NCI-H2107 (cell line): ENCODE measurements at places on chromosomes 4 and X.

GRCh38 chrX:111411983-111412382, at the start of gene DCX:
Gene DCX (minus strand): TSS chrX:111412192. CDS start chrX:111410398, 1,794 bp downstream.
- no peak for DNase-seq

DNA sequence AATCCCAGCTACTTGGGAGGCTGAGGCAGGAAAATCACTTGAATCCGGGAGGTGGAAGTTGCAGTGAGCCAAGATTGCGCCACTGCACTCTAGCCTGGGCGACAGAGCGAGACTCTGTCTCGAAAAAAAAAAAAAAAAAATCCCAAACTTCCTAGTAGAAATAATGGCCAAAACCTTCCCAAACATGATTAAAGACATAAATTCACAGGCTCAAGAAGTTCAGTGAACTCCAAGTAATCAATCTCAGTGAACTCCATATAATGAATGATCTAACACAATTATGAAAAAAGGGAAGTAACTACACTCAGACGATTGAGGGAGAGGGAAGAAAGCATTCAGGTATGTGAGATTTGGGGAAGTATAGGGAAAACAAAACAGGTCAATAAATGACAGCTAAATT, 6.5 kb downstream of the FUNDC1 start:
- no peak for DNase-seq

- DNase-seq: no peak
Observed at GRCh38 chrX:148865277-148866210, 365.1 kb downstream of the AFF2 start.

DNA sequence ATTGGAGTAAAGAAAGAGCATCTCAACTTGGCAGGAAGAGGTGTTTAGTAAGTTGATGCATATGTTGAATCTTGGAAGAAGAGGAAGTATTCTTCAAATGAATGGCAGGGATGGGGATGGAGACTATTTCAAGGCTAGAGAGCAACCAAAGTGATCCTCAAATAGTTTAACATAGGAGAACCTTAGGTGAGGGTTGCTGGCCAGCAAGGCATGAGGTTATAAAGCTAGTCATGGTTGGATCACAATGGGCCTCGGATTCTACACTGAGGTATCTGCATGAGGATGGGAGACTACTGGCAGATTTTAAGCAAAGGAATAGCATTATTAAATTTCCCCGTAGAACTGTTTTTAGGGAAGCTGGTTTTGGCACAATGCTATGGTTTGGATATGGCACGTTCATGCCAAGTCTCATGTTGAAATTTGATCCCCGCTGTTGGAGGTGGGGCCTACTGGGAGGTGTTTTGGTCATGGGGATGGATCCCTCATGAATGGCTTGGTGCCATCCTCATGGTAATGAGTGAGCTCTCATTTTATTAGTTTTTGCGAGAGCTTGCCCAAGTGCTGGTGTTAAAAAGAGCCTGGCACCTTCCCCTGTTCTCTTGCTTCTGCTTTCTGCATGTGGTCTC, 41.9 kb upstream of the ETNPPL start:
- no peak for DNase-seq

GRCh38 chr4:8267077-8267476, 2.5 kb upstream of the HTRA3 start:
- peak; percentile 7 for DNase-seq

- no peak for DNase-seq
Observed at GRCh38 chr4:1984406-1985191, 24.2 kb downstream of the NELFA start.

DNA sequence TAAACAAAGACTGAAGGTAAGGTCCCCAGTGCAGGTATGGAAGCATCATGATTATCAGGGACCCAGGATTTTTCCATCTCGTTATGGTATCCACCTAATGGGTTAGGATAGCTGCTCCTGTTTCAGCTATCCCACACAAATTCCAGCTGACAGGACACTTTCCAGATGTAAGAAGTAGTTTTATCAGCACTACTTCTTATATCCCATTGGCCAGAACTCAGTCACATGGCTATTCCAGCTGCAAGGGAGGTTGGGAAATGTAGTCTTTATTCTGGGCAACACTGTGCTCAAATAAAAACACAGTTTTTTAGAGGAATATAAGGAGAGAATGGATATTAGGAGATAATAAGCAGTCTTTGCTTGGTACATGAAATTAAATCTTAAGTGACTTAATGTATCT, 96.7 kb downstream of the SRPX start:
- DNase-seq: no peak

GRCh38 chrX:47097018-47097417, 18.8 kb downstream of the RGN start:
- DNase-seq: no peak

- no peak for DNase-seq
Observed at GRCh38 chr4:57110640-57111511, 691 bp upstream of the IGFBP7 start.

GRCh38 chr4:157372567-157372966, 152.0 kb downstream of the GRIA2 start:
- DNase-seq: no peak

DNA sequence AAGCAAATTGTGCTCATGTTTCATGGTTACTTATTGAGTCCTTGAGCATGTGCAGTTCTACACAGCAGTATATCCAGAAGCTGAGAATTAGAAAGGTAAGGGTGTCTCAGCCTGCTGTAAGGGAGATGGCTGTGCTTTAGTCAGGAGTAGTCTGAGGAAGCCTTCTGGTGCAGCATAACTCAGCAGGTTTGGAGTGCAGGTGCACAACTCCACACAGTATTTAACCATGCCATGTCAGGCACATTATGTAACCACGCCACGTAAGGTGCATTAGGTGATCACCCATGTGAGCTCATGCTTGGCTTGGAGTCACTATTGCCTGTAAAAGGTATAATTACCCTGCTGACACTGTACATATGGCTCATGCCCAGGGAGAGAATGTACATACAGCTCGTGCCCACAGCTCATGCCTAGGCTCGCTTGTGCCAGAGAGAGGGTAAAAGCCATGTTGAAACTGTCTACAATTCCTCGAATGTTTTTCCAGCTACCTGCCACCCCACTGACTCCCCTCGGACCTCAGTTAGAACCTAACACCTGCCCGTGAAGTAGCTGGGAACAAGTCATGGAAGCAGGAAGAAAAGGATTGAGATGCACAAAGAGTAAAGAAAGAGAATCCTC, 37.8 kb downstream of the UCHL1 start:
- no peak for DNase-seq

- DNase-seq: no peak
Observed at GRCh38 chr4:163911891-163912290, 417.4 kb downstream of the TMA16 start.

DNA sequence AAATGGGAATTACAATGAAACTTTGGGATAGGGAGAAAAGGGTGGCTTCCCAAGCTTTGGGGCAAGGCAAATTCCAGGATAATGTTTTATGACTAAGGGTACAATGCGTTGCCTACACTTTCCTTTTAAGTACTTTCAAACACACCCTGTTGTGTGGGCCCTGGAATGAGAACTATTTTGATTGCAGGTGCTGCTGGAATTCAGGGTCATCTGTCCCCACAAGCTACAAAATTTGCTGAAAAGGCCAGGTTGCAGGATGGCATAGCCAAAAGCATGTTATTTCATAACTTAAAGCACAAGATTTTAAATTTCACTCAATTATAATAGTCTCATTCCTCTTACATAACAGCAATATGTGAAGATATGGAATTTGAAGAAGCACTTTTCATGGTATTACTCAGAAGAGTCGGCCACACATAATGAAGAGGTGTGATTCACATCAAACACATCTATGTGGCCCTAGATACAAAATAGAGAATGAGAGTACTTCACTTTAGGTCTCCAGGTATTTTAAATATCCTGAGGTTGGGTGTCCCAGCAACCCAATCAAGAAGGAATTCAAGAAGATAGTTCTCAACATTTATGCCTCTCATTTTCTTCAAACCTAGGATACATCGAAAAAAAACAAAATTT, 89.3 kb downstream of the APBB2 start:
- no peak for DNase-seq

DNA sequence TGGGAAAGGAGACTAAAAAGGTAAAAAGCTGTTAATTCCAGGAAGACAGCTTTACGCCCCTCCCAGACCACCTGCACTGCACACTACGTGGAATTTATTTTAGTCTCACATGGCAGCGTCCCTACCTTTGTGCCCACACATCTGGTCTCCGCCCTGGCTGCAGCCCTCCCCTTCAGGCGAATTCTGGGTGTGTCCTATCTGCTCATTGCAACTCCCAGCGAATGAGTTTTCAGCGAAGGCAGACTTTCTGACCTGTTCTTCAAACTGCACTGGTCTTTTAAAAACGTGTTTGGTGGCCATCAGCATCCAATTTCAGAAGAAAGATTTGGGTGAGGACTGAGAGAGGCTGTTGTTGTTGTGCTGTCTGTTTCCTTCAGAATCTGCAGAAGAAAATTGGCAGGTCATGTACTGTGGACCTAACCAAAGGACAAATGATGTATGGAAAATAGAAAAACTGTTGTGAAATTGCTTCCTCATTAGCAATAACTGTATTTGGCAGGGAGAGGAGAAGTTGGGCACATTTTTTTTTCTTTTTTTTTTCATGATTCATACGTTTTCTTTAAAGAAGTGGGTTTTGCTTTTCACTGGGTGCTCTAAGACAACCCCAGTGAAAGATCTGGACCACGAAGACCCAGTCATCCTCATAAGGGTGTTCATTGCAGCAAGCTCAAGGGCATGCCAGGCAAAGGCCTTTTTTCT, 4.2 kb downstream of the TLR8 start:
- DNase-seq: no peak

- no peak for DNase-seq
Observed at GRCh38 chr4:15413010-15413622, 14.7 kb upstream of the C1QTNF7 start.

DNA sequence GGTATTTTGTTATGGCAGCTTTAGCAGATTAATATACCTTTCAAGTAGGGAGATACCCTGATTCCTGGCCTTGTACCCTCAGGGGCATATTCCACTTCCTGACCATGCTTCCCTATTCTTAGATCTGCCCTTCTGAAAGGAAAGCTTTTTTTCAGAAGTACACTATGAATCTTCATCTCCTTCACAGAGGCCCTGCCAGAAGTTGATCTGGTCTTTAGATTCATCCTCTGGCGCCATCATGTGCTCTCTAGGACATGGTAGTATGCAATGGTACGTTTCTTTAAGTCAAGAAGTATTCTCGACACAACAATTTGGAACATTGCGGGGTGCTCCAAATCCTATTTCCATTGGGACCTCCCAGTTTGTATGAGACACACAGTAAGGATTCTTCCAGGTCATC, 39.6 kb upstream of the DIPK2B start:
- DNase-seq: no peak

DNA sequence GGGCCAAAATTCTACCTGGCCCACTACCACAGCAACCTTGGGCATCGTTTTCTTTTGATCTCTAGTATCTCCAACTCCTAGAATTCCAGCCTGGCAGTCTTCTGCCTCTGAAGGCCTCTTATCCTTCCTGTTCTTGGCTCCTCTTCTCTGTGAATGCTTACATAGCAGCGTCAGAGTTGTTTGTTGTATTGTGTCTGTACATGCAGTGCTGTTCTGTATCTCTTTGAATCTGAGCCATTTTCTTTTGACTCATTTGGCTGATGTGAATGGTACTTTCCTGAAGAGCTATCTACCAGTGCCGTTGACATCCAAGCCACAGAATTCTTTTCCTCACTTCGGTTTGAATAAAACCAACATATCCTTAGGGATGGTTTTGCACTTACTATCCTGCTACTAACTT, 79.2 kb downstream of the TMEM164 start:
- DNase-seq: no peak

DNA sequence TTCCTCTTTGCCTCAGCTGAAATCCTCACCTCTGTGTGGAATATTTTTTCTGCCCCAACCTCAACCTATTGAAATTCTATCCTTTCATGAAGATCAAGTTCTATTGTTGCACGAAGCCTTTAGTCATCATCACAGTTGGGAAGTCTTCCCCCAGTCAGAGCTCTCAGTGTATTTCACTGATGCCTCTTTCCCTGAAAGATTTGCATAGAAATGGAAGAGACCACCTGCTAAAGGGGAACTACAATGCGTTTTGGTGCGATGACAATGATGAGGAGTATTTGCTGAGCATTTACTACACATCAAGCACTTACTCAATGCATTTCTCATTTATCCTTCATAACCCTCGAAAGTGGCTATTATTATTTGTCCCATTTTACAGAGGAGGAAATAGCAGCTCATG, 151.2 kb upstream of the KLF3 start:
- DNase-seq: peak; percentile 23

- DNase-seq: no peak
Observed at GRCh38 chr4:128332081-128332480, 44.5 kb upstream of the PGRMC2 start.

DNA sequence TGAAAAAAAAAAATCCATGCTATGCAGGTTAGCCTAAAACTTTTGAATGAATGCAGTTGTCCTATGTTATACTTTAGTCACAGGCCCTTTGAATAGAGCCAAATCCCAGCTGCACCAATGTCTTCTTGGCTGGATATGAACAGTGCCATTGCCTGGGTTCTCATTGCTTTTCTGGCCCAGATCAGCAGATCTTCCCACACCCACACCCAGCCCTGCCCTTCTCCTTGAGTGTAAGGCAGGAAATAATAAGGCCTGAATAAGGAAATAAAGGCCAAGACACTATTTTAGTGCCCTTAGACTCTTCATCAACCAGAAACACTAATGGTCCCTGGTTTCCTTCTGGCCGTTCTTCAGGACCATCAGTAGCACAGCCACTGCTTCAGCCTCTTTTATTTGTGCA, 66.6 kb downstream of the USP38 start:
- no peak for DNase-seq

DNA sequence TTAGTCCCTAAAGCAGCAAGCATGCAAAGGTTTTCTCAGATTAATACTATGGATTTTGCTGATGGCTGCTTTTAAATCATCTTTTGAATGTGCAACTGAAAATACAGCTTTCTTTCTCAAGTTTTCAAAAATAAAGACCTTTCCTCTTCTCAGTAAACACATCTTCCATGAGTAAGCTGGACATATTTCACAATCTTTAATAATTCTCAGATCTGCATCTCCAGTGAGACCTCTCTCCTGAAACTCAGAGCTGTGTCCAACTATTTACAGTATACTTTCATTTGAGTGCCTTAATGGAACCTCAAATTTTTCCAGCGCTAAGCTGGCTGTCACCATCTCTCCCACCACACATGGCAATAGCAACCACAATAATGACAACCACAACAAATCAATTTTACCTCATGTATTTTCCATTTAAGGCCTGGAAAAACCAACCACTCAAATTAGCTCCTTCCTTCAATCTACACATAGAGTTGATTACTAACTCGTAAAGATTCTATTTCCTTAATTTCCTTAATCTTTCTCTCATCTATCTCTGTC, 192.4 kb upstream of the RPL34 start:
- DNase-seq: no peak

DNA sequence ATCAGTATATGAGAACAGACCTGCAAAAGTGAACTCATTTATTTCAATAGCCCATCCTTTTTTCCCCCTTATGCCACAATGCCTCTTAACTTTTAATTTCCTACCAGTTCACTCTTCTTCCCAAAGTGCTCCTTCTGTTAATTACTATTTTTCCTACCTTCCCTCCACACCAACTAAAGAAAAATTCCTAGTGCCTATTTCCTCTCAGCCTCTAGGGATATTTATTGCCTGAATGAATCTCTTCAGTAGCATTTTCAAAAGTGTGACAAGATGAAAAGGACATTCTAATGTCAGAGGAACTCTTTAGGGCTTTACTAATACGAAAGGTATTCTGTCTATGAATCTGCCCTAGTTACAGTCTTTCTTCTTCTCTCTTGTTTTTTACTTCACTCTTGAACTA, 181.1 kb upstream of the SPRY1 start:
- no peak for DNase-seq
